Ecto neural progenitor cell (in vitro differentiated cells): ENCODE measurements at places on chromosomes 7 and 10.

DNA sequence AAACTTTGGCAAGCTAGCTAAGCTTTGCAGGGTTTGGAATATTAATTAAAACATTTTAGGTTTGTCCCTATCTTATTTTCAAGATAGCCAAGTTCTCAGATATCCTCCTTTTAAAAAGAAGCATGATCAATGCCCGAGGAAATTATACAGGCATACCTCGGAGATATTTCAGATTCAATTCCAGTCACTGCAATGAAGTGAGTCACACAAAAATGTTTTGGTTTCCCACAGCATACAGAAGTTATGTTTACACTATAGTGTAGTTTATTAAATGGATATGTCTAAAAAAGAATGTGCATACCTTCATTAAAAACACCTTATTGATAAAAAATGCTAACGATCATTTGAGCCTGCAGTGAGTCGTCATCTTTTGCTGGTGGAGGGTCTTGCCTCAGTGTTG lies 382.9 kb upstream of the NPVF start:
- DNase-seq, result no peak

DNA sequence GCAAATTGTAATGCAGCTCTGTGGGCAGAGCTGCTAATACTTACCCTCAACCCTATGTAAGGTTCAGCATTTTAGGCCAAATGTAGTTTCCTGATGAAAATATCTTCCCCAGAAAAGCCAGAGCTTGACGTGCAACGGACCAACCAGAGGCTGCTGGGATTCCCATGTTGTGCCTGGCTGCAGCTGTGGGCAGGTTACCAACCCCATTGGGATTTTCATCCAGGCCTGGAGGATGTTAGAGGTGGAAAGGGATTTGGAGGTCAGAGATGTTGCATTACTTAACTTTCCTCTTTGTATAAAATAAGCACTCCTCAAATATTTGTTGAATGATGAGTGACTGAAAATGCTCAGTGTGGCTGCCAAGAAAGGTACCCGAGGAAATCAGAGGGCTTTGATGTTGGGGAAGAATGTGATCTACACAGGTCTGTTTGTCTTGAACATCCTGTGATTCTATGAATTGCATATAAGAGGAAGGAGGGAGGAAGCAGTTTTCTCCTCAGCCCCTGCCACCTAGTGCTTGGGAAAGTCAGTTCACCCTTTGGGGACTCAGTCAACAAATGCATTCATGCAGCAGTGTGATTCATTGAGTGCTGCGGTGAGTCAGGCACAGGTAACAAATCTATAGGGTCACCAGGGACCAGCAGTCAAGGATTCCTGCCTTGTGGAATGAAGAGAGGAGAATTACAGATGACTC lies 487.2 kb downstream of the RPS24 start:
- DNase-seq, result peak; percentile 48

GRCh38 chr10:43959364-43960134 lies 310.9 kb upstream of the ZNF32 start:
- peak; percentile 16 for DNase-seq

- DNase-seq, result no peak
Observed at GRCh38 chr7:156889089-156889488, 3.9 kb downstream of the LMBR1 start.

DNA sequence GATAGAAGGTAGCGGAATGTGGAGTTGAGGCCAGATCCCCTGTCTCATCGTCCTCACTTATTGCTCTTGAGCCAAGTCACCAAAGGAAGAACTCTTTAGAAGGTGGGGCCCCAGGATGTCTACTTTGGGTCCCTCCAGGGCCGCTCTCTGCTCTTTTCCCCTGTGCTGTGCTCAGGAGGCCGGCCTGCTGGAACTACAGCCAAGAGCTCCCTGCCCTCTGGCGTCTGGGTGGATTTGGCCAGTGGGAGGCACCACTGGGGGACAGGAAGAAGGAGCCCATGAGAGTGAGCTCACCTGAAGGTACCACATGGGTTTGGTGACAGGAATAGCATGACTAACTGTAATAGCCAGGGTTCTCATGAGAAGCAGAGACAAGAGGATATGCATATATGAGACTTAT lies 97.7 kb upstream of the FAM180A start:
- DNase-seq, result peak; percentile 8

DNA sequence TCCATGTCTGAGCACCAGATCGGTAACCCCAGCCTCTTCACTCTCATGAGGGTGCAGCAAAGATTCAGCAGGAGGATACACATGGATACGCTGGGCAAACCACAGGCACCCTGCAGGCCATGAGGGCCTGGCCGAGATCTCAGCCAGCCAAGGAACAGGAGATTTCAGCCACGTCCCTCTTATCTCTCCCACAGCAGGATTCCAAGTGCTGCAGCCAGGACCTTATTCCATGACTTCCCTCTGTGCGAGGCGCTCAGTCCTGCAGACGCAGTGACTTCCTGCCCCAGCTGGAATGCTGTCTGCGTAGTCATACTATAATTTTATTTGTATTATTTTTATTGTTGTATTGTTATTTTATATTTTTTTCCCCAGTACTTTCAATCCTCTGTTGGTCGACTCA lies 66.8 kb downstream of the PTPRN2 start:
- no peak for DNase-seq

DNA sequence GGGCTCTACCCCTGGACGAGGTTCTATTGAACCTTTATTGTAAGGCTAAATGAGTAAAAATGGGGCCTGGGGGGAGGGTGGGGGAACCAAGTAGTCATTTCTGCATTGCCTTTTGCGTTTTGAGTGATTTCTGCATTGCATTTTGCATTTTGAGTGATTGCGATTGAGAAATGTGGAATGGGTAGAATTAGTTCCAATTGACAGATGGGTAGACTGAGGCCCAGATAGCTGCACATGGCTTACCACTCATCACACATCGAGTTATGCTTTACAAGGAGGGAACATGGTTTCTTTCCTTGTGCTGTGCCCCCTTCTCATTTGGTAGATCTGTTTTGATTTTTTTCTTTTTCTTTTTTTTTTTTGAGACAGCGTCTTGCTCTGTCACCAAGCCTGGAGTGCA lies 858.7 kb downstream of the TYW1 start:
- DNase-seq, result no peak

- DNase-seq, result no peak
Observed at GRCh38 chr10:4512196-4512595, 313.8 kb upstream of the AKR1E2 start.

- no peak for DNase-seq
Observed at GRCh38 chr10:24449321-24449740, 240.4 kb downstream of the KIAA1217 start.

- DNase-seq, result no peak
Observed at GRCh38 chr7:48033922-48034321, 1.4 kb upstream of the C7orf57 start.

DNA sequence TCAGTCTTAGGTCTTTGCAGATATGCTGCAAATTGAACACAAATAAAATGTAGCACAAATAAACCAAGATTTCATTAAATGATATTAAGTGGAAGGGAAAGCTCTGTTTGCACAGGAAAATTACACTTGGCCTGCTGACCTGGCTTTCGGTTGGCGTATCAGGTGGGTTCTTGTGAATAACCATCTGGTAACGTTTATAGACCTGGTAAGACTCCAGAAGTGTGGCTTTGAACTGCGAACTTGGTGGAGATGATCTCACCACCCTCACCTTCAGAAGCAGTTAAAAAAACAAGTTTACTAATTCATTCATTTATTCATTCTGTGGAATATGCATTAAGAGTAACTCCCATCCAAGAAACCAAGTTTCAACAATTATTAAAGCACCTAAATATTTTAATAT lies 28.1 kb downstream of the ATE1 start:
- DNase-seq, result no peak

DNA sequence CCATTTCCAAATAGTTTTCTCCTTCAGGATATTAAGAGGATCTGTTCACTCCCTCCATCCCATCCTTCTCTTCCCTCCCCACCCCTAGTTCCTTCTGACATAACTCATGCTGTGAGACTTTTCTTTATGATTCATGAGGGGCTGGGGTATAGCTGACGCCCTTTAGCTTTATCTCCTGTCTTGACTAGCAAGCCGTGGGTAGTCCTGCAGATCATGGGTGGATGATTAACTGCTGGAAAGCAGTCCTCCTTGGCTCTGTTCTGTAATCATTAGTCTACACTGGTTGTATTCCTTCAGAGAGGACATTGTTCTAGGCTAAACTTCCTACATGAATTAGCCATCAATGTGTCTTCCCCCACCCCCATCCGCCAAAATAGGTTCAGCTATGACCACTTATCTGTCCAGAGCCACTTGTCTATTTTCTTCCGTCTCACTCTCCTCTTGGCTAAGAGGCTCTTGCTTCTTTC lies 135.4 kb downstream of the LRRC4 start:
- no peak for DNase-seq

GRCh38 chr10:32055478-32056135 lies 618 bp downstream of the KIF5B start:
- peak; percentile 77 for DNase-seq

GRCh38 chr10:101032637-101033224 lies 1.7 kb downstream of the SFXN3 start:
- DNase-seq, result no peak

DNA sequence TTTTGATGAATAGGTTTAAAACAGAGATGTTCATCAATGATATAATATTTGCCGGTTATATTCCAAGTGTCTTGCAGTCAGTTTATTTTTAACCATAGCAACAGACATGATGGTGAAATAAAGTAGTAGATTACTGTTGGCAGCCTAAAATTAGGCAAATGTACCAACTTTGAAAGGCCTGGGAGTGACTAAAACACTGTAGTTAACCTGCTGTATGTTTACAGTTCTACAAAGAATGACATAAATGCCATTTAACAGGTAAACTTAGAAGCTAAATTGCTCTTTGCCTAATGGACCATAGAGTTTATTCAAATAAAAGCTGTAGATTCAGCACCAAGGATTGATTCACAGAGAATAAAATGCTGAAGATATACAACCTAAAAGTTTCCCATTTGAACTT lies 64.1 kb downstream of the PHTF2 start:
- no peak for DNase-seq

GRCh38 chr7:1432411-1433082 lies 26.7 kb downstream of the MICALL2 start:
- DNase-seq, result peak; percentile 88

GRCh38 chr7:732556-732955 lies 5.5 kb upstream of the PRKAR1B start:
- no peak for DNase-seq

- DNase-seq, result peak; percentile 24
Observed at GRCh38 chr10:75038335-75038734, 73.1 kb upstream of the SAMD8 start.

DNA sequence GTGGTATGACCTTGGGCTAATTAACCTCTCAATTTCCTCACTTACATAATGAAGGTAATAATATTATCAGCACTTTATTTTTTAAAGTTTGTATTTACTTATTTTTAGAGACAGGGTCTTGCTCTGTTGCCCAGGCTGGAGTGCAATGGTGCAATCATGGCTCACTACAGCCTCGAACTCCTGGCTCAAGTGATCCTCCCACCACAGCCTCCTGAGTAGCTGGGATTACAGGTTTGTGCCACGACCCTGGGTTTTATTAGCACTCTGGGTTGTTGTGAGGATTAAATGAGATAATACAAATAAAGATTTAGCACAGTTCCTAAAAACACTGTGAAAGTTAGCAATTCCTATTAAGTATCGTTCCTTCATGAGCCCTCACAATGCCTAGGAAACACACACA lies 14.7 kb downstream of the BAMBI start:
- no peak for DNase-seq

DNA sequence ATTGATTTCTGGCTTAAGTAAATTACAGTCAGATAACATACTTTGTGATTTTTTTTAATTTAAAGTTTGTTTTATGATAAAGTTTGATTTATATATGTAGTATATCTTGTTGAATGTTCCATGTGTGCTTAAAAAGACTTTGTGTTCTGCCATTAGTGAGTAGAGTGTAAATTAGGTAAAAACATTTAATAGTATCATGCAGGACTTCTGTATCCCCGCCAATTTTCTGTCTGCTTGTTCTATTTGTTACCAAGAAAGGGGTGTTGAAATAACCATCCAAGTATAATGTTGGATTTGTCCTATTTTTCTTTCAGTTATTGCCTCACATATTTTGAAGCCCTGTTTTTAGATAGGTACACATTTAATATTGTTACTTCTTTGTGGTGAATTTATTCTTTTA lies 172.1 kb downstream of the CAMK1D start:
- no peak for DNase-seq

DNA sequence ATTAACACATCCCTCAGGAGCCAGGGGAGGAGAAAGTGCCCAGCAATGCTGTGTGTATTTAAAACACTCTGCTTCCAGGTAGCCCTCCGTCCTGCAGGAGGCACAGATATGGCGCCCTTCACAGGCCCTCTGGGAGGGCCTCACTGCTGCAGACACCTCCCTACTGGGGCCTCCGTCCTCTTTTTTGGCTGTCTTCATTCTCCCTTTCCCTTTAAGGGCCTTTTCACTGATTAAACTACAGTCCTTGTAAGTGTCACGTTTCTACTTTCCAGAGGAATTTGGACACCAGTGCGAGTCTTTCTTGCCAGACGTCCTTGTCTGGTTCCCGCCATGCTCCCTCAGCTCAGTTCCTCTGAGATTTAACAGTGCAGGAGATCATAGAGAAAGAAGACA lies 39.7 kb upstream of the MKRN1 start:
- no peak for DNase-seq

DNA sequence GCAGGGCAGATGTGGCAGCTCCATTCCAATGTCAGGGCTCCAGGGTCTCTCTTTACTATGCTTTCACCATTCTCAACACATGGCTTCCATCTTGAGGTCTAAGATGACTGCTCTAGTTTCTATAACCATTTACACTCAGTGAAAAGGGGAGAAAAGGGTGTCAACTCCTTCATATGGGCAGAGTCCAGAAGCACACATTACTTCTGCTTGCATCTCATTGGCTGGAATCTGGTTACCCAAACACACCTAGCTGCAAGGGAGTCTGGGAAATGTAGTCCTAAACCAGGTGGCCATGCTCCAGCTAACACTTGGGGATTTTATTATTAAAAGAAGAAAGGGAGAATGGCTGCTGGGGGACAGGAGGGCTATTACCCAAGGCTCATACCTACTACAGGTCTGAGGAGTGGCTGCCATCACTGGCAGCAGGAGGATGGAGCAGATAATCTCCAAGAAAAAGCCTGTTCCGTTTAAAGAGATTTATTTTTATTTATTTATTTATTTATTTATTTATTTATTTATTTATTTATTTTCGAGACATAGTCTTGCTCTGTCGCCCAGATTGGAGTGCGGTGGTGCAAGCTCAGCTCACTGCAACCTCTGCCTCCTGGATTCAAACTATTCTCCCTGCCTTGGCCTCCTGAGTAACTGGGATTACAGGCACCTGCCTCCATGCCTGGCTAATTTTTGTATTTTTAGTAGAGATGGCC lies 29.1 kb upstream of the LBX1 start:
- DNase-seq, result no peak

- DNase-seq, result no peak
Observed at GRCh38 chr7:39035156-39035555, 57.4 kb downstream of the POU6F2 start.

DNA sequence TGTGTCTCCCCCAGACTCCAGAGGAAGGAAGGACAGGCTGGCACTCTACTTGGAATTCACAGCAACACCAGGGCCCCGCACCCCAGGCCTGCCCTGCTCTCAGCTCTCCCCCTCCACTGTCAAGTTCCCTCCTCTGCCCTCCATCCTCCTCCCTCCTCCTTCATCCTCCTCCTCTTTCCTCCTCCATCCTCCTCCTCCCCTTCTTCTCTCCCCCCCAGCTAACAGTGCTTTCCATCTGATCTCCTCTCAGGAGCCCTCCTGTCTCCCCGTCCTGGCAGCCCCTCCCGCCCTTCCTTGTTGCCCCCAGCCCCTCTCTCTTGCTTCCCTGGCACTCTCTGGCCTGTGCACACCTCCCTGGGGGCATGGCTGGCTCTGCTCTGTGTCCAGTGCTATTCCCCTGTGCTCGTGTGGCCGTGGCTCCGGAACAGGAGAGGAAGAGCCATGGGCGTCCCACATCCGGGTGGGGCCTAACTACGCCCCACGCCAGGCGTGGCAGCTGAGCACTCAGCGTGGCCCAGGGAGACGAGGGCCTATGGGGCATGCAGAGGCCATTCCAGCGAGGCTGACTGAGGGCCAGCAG lies 64.2 kb downstream of the PWWP2B start:
- DNase-seq, result no peak
